H1 (cell line): ENCODE measurements at places on chromosomes 12 and 14. TPM values are rescaled to one million over a fixed set of nuclear protein-coding genes. Genes with fewer than 3 reads are reported as not detected.
A peak's percentile ranks its signal among the peaks of the same experiment; 100 is the strongest.

GRCh38 chr12:54389134-54389508 is 4.6 kb upstream of the ZNF385A start:
- DNase-seq, result no peak

DNA sequence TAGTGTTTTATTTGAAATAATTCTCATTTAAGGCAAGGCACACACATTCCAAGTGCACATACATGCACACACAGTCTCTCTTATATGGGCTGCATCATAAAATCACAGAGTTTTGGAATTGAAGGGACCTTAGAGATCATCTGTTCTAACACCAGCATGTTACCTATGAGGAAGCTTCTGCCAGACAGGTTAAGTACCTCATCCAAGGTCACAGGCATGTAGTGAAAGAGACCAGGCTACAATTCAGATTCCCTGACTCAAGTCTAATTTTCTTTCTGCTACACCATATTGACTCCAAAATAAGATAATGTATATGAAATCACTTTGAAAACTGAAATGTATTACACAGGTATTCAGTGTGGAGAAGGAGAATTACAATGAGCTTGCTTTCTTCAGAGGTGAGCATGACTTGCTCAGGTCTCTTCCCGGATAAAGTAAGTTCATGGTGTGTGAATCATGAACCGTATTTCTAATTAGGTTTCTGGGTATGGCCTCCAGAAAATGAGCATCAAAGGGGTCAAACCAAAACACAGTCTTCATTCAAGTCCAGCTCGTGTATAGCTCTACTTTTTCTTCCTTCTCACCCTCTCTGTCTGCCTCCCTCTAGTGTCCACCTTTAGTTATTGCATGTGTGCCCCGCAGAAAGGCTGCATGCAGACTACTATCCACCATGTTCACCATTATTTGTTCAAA is 411.9 kb downstream of the FUT8 start:
- no peak for DNase-seq

- no peak for DNase-seq
Measured at GRCh38 chr12:94620621-94621020, 29.7 kb downstream of the TMCC3 start.

GRCh38 chr12:41225179-41225578 is 37.1 kb downstream of the PDZRN4 start:
- DNase-seq, result no peak

GRCh38 chr14:91953170-91953985 is 5.9 kb upstream of the FBLN5 start:
- DNase-seq, result no peak

GRCh38 chr14:95961481-95961880 is 77.7 kb upstream of the C14orf132 start:
- no peak for DNase-seq

GRCh38 chr14:99968191-99968920 is 96.9 kb upstream of the EVL start:
- no peak for DNase-seq

GRCh38 chr14:34782031-34782430 is 67.6 kb upstream of the CFL2 start:
- DNase-seq, result no peak

GRCh38 chr14:97517566-97518234 is 720.5 kb downstream of the VRK1 start:
- no peak for DNase-seq

ZFHX2 gene
- polyA plus RNA-seq, result 2.7 and 3.7 TPM in 2 replicates

GRIN2B gene
- 0.68 and 0.86 TPM in 2 replicates for polyA plus RNA-seq

GRCh38 chr12:57839996-57840395 is 6.5 kb downstream of the CTDSP2 start:
- DNase-seq, result no peak

DNA sequence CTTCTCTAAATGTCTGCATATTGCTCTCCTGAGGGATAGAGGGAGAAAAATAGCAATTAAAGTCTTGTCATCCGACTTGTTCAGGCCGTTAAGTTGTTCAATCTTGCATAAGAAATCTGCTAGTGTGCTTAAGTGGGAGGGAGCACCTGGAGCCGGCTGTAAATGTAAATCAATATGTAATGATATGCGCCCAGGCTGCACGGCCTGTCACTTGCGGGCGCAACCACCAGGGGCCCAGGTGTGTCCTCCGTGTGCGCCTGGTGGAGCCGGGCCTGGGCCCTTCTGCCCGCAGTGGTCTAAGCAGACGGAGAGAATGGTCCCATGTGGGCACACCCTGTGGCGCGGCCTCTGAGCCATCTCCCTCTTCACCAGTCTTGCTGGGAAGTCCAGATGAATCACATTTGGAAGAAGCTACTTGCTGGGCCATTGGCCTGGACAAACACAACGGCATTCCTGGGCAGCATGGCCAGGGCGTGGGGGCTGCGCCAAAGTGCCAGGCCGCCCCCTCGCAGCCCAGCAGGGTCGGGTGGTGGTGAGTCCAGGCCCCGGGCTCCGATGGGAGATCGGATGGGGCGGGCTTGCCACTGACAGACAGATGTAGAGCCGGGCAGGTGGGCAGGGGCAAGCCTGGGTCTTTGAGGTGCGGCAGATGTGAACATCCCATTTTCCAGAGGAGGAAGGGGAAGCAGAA is 193.3 kb upstream of the C14orf180 start:
- DNase-seq, result no peak

DNA sequence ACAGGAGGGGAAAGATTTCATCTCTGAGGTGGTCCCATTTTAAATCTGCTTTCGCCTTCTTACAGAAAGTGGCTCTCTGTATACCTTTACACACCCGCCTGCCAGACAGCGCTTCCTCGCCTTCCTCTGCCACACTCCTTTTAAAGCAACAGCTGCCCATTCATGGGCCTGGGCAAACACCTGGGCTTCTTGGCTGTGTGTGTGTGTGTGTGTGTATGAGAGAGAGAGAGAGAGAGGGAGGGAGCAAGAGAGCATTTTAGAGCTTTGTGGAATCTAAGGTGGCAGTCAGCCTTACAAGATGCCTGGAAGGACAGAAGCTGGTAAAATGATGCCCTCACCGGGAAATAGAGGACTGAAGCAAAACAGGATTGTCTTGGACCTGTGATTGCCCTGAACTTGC is 20.0 kb downstream of the PTHLH start:
- DNase-seq, result no peak

DNA sequence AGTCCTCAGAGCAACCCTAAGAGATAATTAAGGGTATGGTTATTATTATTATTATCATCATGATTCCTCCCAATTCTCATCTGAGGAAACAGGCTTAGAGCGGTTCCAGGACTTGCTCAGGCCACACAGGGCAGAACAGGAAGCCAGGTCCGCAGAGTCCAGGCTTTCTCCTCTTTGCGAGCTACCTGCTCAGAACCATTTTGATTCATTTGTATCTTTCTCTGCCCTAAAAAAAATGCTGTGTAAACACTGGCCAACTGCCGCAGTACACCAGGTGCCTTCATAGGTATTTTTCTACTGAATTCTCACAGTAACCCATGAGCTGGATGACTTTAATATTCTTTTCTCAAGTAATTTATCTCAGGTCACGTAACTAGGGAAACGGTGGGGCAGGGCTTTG is 45.3 kb downstream of the ST8SIA1 start:
- DNase-seq, result no peak

DNA sequence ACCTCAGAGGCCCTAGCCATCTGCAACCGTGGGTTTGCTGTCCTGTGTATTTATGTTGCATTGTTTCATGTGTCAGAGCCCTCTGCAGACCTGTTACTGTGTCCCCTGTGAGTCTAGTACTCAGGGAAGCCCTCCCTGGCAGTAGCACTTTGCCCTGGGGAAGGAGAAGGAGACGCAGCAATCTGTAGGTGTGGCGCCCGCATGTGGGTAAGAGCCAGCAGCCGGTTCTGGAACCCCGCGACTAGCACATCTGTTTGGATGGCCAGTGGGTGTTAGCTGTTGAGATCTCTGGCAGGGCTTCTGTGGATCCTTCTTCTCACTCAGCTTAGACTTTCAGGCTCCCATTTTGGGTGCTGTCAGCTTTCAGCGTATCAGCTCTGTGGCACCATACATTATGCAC is 57.0 kb downstream of the TECPR2 start:
- no peak for DNase-seq

GRCh38 chr12:52082988-52083637 is 3.6 kb downstream of the SMIM41 start:
- peak; percentile 85 for DNase-seq

AQP6 gene
- 0.03 and 0.06 TPM in 2 replicates for polyA plus RNA-seq

DAO gene
- not detected in 2 replicates for polyA plus RNA-seq

DNA sequence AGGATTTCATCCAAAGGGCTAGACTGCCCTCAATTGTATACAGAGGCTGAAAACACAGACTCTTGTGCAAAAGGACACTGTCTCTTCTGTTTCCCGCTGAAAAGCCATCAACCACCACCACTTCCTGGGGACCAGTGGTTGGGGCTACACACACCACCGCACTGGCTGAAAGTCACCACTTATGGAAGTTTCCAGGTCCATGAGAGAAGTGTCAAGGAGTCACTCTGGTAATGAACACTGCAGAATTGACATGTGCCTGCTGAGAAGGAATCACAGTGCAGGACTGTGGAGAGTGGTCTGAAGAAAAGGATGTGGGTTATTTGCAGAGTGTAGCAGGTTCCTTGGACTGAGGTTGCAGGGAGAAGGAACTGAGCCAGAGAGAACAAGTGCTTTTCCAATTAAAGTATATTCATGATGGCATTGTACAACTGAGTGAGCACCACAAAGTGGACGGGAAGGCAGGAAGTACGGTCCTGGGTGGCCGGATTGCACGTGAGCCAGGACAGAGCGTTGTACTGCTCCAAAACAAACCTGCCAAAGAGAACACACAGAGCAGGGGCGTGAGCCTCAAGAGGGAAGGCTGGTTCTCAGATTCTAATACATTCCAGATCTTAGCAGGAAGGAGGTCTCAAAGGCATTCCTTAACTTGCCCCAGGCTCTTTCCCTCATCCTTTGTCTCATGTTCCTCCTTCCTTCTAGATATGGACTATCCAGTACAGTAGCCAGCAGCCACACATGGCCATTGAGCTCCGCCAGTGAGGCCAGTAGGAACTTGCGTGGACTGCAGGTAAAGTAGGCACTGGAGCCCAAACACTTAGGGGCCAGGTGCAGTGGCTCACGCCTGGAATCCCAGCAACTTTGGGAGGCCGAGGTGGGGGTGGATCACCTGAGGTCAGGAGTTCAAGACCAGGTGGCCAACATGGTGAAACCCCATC is 316.4 kb downstream of the MED13L start:
- DNase-seq, result no peak

DNA sequence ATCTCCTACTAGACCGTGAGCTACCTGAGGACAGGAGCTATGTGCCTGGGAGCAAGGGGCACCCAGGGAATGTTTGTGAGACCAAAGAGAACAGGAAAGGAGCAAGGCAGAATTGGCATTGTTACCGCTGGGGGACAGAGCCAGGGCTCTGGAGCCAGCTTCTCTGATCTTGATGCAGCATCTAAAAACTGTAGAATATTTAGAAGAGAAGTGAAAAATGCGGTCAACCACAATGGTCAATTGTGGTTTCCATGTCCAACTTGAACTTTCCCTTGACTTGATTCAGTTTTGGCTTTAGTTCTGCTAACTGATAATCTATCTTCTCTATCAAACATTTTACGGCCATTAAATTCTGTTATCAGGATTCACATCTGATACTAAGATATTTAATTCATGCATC is 201.2 kb downstream of the ANO4 start:
- no peak for DNase-seq

- DNase-seq, result no peak
Measured at GRCh38 chr14:23126548-23127278, 7.7 kb upstream of the CEBPE start.

GRCh38 chr14:39232554-39233415 is 930 bp upstream of the MIA2 start:
- DNase-seq, result no peak

DNA sequence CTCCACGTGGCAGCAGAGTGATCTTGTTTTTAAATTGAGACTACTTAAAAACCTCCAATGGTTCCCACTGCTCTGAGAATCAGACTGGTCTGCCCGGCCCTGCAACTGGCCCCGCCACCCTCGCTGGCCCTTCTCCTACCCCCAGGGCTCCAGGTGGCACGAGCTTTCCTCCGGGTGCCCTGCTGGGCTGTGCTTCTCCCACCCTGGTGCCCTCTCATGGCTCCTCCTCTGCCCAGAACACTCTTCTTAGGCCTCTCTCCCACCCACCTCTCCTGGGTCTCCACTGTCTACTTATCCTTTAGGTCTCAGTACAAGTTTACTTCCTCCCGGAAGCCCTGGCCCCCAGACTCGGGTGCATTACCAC is 26.5 kb downstream of the CCDC92 start:
- DNase-seq, result no peak

DNA sequence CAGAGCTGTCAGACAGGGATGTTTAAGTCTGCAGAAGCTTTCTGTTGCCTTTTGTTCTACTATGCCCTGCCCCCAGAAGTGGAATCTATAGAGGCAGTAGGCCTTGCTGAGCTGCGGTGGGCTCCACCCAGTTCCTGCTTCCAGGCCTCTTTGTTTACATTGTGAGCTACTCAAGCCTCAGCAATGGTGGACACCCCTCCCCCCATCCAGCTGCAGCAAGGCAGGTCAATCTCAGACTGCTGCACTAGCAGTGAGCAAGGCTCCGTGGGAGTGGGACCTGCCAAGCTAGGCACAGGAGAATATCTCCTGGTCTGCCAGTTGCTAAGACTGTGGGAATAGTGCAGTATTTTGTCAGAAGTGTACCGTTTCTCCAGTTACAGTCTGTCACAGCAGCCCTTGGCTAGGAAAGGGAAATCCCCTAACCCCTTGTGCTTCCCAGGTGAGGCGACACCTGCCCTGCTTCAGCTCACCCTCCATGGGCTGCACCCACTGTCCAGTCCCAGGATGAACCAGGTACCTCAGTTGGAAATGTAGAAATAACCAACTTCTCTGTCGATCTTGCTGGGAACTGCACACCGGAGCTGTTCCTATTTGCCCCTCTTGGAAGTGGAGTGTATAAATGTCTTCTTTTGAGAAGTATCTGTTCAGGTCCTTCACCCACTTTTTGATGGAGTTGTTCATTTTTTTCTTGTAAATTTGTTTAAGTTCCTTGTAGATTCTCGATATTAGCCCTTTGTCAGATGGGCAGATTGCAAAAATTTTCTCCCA is 213.5 kb upstream of the SLC38A2 start:
- peak; percentile 39 for DNase-seq

- no peak for DNase-seq
Measured at GRCh38 chr14:45698462-45699134, 445.6 kb upstream of the MIS18BP1 start.

GRCh38 chr14:93976477-93977057 is at the start of gene ASB2:
TSS of gene ASB2 (minus strand) at chr14:93976570. CDS start at chr14:93964539, 12,031 bp downstream.
- no peak for DNase-seq

NDUFA9 gene
- 41.1 and 50.2 TPM in 2 replicates for polyA plus RNA-seq

EPYC gene
- polyA plus RNA-seq, result not detected in 2 replicates

- DNase-seq, result no peak
Measured at GRCh38 chr12:78746001-78746400, 118.6 kb upstream of the SYT1 start.
